ENCODE measurements at places on chromosomes 12 and 14.

DNA sequence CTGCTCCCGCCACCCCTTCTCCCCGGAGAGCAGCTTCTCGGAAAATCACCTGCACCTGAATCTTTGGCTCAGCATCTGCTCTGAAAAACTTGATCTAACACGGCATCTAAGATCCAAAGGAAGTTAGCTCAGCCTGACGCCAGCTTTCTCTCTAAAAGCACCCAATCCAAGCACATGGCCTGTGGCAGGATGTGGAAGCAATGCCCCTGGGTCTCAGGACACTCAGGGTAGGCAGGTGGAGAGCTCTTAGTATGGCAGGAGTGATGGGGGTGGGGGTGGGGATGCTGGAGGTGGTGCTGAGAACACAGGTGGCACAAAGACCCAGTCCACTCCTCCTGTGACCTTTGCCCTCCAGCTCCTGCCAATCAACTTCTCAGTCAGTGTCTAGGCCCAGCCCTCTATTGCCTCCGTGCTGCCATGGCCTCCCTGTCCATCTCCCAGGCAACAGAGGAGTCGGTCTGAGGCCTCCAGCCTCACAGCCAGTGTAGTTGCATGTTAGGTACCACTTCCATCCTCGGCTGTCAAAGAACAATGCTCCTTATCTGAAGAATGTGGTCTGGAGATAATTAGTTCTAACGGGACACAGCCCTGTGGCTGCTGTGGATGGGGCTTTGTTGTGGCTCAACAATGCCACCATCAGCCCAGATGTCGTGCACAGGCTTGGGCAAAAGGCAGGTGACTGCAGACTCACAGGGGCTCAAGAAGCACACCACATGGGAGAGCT lies 180.0 kb upstream of the C14orf180 start:
- DNase-seq, result no peak

DNA sequence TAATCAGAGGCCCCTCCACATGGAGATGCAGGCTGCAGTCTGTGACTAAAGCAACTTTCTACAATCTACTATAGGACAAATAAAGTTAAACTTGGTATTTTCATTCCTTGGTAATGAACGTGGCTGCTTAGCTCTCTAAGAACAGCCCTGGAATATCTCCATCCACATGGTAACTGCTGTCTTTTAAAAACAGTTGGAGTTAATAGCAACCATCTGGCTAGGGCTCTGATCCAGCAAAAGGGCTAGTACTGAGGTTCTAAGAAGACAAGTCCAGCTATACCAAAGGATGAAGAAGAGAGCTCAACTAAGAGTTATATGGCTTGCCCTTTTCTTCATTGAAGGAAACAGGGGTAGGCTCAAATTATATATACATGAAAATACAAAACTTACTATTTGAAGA lies 920.1 kb downstream of the FLRT2 start:
- no peak for DNase-seq

GRCh38 chr14:53932966-53933365 lies 23.7 kb downstream of the BMP4 start:
- no peak for DNase-seq

DNA sequence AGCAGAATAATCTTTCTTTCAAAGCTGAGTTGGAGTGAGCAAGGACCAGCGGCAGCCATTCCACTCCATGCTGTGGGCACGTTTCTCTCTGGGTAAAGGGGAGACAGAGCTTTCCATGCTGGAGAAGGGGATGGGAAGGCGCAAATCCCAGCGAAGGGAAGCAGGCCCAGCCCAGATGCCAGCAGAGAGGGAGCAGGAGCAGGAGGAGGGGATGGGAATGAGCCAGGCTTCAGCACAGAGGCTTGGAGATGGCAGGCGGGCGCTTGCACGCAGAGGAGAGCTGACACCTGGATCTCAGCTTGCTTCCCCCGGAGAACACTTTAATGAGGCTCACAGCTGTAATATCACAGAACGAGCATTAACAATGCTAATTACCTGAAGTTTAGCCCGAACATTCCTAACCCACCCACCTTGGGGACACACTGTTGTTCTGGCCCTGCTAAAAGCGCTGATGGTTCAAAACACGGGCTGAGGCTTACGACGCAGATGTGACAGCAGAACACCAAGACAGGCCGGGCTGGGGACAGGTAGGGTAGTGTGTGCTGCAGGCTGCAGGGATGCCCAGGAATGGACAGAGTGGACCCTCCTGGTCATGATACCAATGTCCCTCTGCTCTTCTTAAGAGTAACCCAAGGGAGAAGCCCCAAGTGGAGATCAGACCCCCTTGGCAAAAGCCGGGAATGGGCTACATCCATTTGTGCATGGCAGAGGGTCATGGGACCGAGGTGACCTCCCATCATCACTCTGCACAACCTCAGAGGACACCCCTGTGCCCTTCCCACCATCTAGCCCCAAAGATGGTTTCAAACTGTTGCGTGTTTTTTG lies 288.6 kb downstream of the DPF3 start:
- DNase-seq, result no peak

DNA sequence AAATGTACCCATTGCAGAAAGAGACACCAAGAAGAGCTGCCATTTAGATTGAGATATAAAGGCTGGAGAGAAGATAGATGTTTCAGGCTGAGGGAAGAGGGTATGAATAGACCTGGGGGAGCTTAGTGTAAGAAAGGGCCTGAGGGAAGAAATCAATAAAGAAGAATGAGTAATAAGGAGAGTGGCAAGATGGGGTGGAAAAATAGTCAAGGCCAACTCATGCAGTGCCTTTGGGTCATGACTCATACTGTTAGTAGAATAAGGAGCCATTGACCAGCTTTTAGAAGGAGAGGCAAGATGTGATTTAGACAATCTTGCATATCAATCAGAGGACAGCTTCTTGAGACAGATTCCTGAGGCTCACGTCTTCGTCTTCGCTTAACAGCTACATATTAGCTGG lies 287.5 kb downstream of the DUSP6 start:
- DNase-seq, result no peak

DNA sequence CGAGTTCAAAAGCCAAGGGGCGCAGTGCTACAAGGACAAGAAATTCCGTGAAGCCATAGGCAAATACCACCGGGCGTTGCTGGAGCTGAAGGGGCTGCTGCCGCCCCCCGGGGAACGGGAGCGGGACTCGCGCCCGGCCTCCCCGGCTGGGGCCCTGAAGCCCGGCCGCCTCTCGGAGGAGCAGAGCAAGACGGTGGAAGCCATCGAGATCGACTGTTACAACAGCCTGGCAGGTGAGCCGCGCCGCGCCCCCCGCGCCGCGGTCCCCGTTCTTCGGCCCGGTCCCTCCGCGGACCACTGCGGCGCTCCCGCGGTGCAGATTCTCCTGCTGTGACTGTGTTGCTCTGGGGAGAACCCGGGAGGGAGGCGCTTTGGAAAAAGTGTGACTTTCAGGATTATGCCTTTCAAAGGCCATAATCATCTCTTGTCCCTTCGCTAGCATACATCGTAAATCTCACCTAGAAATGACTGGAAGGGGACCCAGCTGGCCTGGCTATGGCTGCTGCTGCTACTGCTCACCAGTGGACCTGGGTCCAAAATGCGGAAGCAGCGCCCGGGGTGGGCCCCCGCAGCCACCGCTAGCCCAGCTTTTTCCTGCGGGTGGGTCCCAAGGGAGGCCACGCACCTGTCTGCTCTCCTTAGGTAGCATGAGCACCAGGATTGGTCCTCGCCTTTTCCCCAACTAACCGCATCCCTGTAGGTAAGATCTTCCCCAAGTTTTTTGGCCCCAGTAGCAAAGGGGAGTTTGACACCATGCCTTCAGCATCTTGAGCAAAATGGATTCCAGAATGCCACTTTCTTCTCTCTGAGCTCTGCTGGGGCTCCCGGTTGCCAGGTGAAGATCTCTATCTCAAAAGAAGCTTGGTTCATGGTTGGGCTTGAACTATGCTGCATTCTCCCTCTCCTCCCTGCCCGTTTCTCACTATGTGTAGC lies 853 bp downstream of the TTC9 start:
- DNase-seq, result peak; percentile 44

DNA sequence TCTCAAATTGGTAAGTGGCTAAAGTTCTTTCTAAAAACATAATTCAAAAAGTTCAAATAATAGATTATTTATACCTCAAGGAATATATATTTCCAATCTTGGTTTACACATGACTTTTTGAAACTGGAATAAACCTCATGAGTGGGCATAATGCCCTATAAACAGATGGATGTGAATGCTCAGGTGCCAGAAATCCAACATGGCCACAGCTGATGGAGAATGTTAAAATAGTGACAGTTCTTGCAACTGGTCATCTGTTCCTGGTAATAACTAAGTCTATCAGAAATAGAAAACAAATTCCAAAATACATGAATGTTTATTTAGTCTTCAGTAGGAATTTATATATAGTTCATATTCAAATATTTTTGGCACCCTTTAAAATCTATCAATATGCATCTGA lies 21.6 kb upstream of the CNOT2 start:
- DNase-seq, result no peak

DNA sequence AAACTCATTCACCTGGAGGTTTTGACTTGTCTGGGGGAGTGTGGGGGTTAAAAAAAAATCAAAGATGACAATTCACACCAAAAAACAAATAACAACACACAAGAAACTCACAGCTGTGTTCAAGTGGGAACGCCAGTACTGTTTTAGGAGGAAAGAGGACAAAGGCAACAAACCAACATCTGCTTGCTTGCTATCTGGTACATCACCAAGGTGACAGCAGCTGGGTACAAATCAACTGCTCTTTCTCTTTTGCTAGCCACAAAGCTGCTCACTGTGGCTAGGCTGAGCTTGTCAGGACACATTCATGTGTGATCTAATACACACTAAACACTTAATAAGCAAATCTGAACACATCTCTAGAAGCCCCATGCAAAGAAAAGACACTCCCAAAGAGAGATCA lies 128.0 kb upstream of the RAP1B start:
- no peak for DNase-seq

- DNase-seq, result peak; percentile 71
Observed at GRCh38 chr12:25249931-25250738, 594 bp downstream of the KRAS start.

- no peak for DNase-seq
Observed at GRCh38 chr12:1429980-1430379, 164.4 kb downstream of the FBXL14 start.

DNA sequence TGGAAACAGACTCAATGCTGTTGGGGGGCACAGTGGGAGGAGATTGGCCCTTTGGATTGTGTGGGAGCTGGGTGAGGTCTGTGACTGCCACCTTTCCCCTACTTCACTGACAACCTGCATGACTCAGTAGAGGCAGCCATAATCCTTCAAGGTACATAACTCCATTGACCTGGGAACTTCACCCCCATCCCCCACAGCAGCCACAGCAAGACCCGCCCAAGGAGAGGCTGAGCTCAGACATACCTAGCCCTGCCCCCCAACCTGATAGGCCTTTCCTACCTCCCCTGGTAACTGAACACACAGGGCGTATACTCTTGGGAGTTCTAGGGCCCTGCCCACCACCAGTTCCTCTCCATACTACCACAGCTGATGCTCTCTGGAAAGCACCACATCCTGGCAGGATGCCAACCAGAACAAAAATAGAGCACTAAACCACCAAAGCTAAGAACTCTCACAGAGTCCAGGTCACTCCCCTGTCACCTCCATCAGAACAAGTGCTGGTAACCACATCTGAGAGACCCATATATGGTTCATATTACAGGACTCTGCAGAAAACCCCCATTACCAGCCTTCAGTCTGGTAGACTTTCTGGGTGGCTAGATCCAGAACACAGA lies 703.9 kb downstream of the FSCB start:
- no peak for DNase-seq

- DNase-seq, result no peak
Observed at GRCh38 chr12:22624548-22624869, 462 bp upstream of the ETNK1 start.

DNA sequence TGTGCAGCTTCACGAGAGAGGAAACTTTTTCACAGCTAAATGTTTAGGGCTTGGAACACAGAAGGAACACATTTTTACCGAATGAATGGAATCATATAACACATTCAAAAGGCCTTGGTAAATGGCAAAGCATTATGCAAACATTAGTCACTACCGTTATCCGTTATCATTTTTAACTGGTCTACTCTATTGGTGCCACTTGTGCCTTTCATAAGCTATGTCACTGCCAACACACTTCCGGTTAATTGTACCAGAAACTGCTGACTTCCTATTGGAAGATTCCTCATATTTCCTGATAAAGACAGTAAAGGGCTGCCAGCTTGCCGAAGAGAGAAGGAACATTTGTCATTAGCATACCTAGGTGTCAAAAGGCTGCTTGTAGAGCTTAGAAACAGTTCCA lies 169.2 kb downstream of the APAF1 start:
- DNase-seq, result no peak

DNA sequence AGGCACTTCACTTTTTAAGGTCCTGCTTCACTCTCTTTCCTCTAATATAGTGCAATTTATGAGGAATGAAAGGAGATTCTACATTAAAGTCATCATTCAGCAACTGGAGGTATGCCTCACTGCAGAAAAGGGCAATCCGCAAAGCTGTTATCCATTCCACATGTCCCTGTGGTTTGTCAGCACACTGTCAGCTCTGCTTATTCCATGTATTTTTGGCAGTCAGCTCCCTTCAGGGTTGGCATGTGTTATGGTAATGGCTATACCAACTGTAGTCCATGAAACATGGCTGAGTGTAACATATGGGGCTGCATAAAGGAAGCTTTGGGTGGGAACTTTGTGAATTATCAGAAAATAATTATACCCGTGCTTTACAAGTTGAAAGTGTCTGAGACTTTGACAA lies 154.1 kb downstream of the GALC start:
- no peak for DNase-seq

DNA sequence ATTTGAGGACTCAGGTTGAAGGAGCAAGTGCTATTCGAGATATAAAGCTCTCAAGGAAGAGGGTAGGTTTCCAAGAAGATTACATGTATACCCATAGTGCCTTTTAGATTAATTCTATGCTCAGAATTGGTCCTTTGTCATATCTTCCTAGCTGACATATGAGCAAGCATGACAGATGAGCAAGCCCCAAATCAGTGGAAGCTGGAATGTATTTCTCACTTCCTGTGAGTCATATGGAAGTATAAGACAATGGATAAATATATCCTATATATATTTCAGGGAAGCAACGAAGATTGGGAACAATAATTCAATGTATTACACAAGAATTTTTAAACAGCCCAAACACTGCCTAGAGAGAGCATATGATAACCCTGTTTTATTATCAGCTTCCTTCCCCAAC lies 674.1 kb upstream of the ATXN7L3B start:
- DNase-seq, result no peak

- no peak for DNase-seq
Observed at GRCh38 chr14:100822532-100823296, 3.2 kb upstream of the MEG3 start.

DNA sequence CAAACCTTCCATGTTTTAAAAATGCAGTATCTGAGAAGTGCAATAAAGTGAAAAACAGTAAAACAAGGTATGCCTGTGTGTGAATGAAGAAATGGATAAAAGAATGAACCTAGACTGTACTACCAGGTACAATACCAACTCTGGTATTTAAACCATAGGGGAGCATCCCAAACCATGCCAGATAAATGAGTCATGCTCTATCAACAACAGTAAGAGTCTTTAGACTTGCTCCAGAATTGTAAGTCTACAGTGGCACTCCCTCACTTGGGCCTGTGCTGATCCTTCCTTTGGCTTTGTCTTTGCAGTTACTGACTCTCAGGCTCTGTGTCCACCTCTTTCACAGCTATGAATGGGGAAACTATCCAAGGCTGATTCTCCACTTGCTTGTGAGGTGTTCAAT lies 38.1 kb downstream of the BBS10 start:
- DNase-seq, result no peak

- no peak for DNase-seq
Observed at GRCh38 chr14:24848102-24848790, 201.7 kb downstream of the STXBP6 start.

- no peak for DNase-seq
Observed at GRCh38 chr14:80772504-80772903, 169.0 kb downstream of the CEP128 start.

GRCh38 chr14:54877015-54877702 lies 25.5 kb downstream of the GCH1 start:
- DNase-seq, result no peak

Measured in NCI-H82 (cell line).